ENCODE measurements at places on chromosomes 7 and 10.

GRCh38 chr10:43390759-43391158 lies 18.2 kb downstream of the HNRNPF start:
- DNase-seq: no peak

DNA sequence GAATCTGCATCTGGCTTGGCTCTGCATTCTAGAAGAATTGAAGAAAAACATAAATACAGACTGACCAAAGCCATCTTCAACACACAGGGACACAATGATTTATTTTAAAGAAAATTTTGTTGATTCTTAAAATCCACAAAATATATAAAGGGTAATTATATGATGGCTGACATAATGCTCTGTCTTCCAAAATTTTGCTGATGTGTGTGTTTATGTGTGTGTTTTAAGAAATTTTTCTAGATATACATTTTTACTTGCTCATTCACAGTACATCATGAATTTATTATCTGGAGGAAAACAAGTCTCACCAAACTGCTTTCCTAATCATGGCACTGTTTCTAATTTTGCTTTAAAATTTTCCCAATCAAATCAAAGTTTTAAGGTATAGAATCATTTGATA lies 442.6 kb downstream of the PARD3 start:
- DNase-seq: no peak

DNA sequence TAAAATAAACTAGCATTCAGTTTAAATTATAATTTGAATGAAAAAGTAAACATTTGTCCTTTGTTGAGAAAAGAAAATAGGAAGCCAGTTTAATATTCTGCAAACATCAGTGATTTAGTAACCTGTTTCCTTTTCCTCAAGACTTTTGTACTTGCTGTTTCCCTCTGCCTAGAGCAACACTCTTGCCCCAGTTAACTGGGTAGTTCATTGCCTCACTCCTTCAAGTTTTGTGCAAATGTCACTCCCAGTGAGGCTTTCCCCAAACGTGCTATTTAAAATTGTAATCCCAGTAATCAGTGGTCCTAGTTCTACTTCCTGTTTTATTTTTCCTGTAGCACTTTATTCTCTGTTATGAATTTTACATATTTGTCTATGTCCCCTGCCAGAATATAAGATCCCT lies 23.8 kb downstream of the DLD start:
- no peak for DNase-seq

DNA sequence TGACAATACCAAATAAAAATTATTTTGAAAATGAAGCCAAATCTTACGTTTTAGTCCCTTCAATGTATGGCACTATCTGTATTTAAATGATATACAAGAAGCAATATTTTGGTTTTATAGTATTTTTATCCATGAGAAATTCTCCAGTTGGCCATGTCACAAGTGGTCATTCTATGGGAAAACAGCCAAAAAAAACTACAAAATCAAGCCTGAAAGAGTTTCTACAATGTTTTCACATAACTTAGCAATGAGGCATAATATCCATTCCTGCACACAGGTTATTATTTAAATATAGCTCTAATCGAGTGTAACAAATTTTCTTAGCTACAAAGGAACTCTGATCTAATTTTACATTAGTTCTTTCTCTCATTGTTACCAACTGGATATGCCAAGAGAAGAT lies 5.4 kb downstream of the RAB11FIP2 start:
- no peak for DNase-seq

DNA sequence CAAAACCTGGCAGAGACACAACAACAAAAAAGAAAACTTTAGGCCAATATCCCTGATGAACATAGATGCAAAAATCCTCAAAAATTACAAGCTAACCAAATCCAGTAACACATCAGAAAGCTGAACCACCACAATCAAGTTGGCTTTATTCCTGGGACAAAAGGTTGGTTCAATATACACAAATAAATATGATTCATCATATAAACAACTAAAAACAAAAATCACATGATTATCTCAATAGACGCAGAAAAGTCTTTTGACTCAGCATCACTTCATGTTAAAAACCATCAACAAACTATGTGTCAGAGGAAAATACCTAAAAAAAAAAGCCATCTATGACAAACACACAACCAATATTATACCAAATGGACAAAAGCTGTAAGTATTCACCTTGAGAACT lies 283.5 kb downstream of the THSD7A start:
- DNase-seq: no peak

Measured in renal pelvis (tissue), 12 donors.